ENCODE measurements at places on chromosomes 7 and 10. TPM values are rescaled to one million over a fixed set of nuclear protein-coding genes. Genes with fewer than 3 reads are reported as not detected.

SYT15B gene
- not detected for polyA plus RNA-seq

CPVL gene
- 35.4 TPM for polyA plus RNA-seq

GRCh38 chr10:95353123-95353522 lies 62.3 kb upstream of the PDLIM1 start:
- no peak for DNase-seq

PIP gene
- not detected for polyA plus RNA-seq

GRCh38 chr10:26755443-26755903 lies 58.0 kb downstream of the PDSS1 start:
- DNase-seq: no peak

- DNase-seq: no peak
These were observed 80.7 kb downstream of the INHBA start for GRCh38 chr7:41621953-41622831.

DNA sequence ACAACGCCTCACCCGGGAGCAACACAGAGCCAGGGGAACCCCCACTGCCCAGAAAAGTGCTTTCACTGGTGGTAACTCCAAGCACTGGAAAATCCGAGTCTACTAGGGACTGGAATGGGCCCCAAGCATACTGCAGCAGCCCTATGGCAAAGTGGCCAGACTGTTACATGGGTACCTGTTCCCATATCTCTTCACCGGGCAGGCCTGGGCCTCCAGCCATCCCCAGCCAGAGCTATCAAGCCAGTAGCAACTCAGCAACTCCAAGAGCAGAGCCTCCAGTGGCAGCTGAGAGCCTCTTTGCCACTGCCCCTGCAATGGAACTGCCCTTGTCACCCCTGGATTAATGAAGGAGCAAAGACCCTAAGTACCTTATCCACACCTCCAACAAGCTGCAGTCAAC lies 73.5 kb downstream of the HBP1 start:
- DNase-seq: no peak

DNA sequence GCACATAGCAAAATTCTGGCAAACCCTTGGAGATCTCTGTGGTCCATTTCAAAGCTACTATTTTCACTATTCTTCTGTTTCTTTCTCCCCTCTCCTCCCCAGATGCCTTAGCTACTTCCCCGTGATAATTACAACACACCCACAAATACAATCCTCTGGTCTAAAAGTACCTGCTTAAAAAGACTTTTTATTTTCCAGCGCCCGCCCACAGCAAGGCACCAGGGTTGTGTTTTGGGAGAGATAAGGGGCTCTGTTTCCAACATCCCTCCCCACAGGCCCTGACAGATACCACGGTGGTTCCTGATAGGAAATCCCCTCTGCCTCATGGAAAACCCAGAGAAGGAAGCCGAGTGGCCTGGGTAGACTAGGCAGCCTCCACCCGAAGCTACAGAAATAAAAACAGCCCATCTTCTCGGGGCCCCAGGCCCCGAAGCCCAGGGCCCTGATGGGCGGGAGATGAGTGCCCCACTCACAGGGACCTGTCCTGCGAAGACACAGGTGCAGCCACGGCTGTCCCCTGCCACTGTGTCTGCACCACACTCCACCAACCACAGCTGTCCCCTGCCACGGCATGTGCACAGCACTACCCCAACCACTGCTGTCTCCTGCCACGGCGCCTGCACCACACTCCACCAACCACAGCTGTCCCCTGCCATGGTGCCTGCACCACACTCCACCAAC lies 19.7 kb downstream of the CALML5 start:
- no peak for DNase-seq

DNA sequence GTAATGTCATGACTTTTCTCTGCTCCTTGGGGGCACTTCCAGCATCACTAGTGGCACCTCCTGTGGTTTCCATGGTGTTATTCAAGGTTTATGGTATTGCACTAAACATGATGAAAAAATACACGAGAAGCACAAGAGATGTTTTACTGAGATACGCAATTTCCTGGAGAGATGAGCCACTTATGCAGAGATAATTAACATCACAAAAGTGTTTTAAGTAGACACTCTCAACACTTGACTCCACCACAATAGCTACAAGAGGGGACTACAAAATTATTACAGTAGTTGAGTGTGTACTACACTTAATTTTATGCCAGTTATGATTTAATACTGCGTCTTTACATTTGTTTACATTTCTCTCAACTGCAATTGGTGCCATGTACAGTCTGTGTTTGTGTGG lies 906.7 kb downstream of the DNAJB9 start:
- no peak for DNase-seq

PAX4 gene
- polyA plus RNA-seq: not detected

Measured in immature natural killer cell (primary cell).